ENCODE measurements at places on chromosomes 6 and 20.

DNA sequence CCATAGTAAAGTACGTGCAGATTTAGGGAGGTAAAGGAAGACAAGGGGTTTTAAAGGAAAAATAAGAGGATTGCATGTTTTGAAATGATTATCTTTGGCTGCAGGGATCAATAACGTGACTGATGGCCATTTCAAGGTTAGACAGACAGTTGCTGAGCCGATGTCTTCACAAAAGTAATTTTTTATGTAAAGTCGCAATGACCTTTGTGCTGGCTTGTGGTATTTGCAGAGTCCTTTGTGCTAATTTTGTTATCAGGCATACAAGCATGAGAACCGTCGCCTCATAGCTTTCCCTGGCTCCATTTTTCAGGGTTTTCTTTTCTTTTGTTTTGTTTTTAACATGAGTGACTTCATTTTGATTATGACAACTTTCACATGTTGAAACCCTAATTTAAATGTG, 605.7 kb upstream of the GJE1 start:
- DNase-seq: no peak

GRCh38 chr6:41914869-41915530, 5.9 kb downstream of the MED20 start:
- no peak for DNase-seq

GRCh38 chr6:27133281-27134227, 113.9 kb upstream of the PRSS16 start:
- DNase-seq: peak; percentile 59

- DNase-seq: no peak
Measured at GRCh38 chr6:20153194-20153593, 59.1 kb downstream of the MBOAT1 start.

- DNase-seq: no peak
Measured at GRCh38 chr20:2814587-2815051, at the start of gene C20orf141. C20orf141 (plus strand) TSS chr20:2814987; CDS start chr20:2815185, 198 bp downstream.

DNA sequence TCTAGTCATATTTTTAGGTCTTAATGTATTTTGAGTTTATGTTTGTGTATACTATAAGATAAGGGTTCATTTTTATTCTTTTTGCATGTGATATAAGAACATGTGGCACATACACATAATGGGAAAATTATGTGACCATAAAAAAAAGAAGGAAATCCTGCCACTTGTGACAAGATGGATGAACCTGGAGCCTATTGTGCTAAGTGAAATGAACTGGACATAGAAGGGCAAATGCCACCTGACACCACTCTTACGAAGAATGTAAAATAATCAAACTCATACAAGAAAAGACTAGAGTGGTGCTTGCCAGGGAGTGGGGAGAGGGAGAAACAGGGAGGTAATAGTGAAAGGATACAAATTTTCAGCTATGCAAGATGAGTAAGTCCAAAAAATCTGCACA, 126.1 kb downstream of the PLEKHG1 start:
- DNase-seq: no peak

DNA sequence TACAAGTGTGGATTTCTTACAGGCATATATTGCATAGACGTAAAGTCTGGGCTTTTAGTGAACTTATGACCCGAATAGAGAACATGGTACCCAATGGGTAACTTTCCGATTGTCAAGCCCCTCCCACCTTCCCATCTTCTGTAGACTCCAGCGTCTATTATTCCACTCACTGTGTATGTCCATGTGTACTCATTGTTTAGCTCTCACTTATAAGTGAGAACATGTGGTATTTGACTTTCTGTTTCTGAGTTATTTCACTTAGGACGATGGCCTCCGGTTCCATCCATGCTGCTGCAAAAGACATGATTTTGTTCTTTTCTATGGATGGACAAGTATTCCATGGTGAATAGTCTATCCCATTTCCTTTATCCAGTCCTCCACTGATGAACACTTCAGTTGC, 306.4 kb downstream of the CD83 start:
- no peak for DNase-seq

GRCh38 chr6:36873612-36874442, 776 bp downstream of the PPIL1 start:
- DNase-seq: no peak

DNA sequence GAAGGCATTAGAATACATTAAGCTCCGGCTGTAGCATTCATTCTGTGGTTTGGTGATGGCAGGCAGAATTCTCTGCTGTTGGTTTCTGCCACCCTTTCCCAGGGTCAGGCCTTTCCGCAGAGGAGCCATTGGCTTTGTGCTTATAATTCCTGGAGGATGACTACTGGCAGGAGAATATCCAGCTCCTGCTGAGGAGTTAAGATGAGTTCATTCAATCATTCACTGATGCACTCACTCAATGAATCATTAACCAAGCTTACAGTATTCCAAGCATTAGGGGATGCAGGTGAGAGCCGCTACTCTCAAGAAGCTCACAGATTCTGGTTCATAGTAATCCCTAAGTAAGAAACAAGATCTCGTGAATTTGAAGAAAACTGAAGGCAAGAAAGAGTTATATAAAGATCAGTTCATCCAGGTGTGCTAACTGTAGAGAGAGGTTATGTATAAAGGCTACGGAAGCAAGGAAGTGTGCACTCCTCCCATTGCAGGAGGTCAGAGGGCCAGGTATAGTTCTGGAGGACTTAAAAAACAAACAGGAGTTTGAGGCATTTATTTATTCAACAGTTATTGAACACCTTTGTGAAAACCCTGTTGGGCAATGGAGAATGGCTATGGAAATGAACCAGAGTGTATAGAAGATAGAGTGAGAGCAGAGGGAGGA, 75.5 kb downstream of the HMGN3 start:
- DNase-seq: no peak

- no peak for DNase-seq
Measured at GRCh38 chr6:21605166-21605565, 11.6 kb downstream of the SOX4 start.

GRCh38 chr20:57650756-57651483, 30.7 kb upstream of the ZBP1 start:
- DNase-seq: no peak

- no peak for DNase-seq
Measured at GRCh38 chr20:4838526-4838925, 116.8 kb downstream of the PRND start.

- DNase-seq: no peak
Measured at GRCh38 chr6:43492673-43493072, 15.3 kb downstream of the TJAP1 start.

GRCh38 chr6:108008363-108008762, 50.4 kb upstream of the SEC63 start:
- DNase-seq: no peak

DNA sequence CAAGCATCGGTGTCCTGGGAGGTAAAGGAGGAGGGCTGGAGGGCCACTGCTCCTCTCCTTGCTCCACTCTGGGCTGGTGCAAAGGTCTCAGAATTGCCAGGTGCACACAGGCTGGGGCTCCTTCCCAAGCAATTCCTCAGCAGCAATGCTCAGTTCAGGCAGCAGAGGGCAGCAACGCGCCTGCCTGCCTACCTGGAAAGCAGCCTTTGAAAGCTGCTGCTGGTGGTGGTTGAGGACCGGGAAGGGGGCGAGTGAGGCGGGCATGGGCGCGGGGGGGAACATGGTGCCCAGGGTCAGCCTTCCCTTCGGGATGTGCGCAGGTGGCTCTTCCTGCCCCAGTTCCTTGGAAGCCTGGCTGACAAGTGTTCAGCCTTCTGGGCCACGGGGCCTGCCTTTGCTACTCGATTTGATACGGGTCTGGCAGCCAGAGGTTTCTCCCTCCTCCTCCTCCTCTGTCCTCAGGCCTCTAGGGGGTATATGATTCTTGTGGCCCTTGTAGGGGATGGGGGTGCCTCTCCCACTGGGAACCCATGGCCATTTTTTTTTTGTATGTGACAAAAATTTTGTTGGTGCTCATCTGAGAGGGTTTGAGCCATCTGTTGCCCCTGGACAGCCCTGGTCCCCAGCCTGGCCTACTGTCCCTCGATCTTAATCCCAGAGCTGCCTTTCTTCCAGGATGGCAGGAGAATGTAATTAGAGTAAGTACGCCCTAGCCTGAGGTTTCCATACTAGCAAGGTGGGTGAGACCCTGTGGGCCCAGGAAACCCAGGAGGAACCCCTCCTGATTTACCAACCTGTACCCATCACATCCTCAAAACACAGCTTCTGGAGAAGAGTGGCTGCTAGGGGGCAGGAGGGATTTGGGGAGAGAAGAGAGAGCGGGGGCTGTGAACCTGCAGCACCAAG, 20.1 kb downstream of the MRPS18A start:
- DNase-seq: peak; percentile 79

GRCh38 chr20:7850775-7851490, 89.3 kb downstream of the HAO1 start:
- no peak for DNase-seq

- DNase-seq: no peak
Measured at GRCh38 chr6:112268654-112269053, 14.3 kb upstream of the LAMA4 start.

GRCh38 chr6:37804586-37804985, 14.9 kb upstream of the ZFAND3 start:
- no peak for DNase-seq

GRCh38 chr6:129175066-129175465, 292.1 kb downstream of the LAMA2 start:
- DNase-seq: no peak

- no peak for DNase-seq
Measured at GRCh38 chr6:153801917-153802316, 237.1 kb upstream of the OPRM1 start.

- no peak for DNase-seq
Measured at GRCh38 chr20:8490076-8490830, 358.2 kb downstream of the PLCB1 start.

DNA sequence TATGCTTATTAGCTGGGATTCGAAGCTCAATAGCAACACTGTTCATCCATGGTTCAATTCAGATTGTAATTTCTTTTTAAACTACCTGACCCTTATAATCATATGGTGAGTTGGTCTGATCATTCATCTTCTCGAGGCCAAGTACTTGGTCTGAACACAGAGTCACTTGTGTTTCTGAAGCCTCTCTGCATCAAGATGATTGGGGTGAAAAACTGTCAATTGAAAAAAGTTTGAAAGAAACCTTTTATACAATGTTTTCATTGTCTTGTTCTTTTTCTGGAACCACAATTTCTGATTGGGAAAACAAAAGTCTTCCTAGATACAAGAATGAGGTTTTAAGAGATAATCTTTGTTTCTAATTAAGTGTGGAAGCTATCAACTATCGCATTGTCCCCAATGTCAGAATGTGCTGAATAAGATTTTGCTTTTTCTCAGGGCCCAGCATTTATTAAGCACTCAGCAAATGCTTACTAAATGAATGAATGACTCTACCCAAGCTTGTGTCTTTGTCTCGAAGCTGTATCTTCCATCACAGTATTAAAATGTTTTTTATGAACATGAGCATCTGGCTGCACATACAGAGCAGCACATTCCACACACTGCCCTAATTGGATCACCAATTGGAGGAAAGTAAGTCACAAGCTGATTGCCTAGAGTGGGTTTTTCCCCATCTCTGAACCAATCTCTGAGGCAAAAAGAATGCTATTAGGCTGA, 45.0 kb upstream of the MOXD1 start:
- no peak for DNase-seq
